ENCODE measurements at places on chromosomes 16 and 17.

GRCh38 chr16:194516-194915 lies 14.3 kb downstream of the HBQ1 start:
- DNase-seq: no peak

- DNase-seq: no peak
Observed at GRCh38 chr16:75746359-75746758, 20.1 kb upstream of the CPHXL start.

DNA sequence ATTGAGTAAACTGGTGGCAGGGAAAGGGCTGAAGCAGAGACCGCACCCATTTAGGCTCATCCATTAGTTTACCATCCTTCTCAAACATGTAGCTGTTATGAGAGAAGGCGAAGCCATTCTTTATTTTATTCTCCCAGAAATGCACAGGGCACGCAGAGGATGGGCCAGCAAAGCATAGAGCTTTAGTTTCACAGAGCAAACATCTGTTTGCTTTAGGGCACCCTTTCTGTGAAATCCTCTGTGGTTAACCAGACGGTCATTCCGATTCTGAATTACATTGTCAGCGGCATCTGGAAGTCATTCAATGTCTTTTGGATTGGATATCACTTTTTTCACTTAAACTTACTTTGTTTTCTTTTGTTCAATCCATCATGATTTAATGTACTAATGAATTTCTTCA lies 96.0 kb downstream of the TOX3 start:
- DNase-seq: no peak

DNA sequence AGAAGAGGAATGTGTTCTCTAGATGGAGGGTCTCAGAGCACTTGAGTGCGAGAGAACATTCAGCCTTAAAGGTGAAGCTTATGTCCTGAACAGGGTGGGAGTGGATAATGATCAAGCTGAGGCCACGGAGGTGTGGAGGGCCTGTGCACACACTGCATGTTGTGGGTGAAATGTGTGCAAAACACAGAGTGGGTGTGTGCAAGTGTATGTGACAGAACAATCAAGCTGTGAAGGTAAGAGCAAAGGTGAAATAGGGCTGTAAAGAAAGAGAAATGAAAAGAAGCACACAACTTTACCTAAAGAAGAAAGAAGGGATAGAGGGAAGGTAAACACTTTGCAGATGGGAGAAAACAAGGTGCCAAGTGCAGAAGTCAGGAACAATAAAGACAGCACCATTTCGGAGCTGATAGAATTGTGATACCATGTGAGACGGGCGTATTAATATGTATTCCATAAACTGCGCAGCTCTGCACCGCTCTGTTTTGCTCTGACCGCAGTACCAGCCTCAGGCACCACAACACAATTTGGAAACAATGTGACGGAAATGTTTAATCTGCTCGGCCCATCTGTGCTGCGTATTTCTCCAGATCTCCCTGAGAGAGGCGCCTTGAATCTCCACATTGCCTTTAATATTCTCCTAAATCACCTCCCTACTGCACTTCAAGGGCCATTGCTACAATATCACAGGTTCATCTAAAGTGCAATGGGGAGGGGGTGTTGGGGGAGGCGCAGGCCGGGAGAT lies 40.6 kb downstream of the SNX11 start:
- no peak for DNase-seq

DNA sequence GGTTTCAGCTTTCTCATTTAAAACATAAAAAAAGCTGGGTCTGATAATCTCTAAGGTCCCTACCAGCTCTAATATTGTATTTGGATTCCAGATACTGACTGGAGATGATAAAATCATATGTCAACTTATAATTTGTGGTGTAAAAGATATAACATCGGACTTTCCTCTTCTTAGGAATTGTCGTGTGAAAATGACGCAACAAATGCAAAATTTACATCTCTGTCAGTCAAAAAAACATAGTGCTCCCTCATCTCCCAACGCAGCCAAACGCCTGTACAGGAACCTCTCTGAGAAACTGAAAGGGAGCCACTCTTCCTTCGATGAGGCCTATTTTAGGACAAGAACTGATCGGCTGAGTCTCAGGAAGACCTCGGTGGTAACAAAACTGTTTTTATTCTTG lies 197.3 kb downstream of the ANKFN1 start:
- no peak for DNase-seq

- DNase-seq: no peak
Observed at GRCh38 chr16:80092681-80093080, 448.1 kb upstream of the DYNLRB2 start.

GRCh38 chr17:62678214-62678919 lies 50.9 kb downstream of the MRC2 start:
- no peak for DNase-seq

DNA sequence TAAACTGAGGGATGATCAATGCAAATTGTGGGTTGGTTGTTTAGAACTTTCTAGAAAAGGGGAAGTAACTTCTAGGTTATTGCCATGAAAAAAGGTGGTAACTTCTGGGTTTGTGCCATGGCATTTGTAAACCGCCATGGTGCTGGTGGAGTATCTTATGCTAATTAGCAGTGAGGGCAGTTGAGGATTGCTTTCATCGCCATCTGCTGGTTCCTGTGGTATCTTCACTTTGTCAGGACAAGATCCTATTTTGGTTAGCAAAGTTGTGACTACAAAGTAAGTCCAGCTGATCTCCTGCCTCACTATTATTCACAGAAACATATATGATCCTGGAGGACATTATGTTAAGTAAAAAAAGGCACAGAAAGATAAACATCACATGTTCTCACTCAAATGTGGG lies 1332.3 kb downstream of the CDH11 start:
- DNase-seq: no peak

DNA sequence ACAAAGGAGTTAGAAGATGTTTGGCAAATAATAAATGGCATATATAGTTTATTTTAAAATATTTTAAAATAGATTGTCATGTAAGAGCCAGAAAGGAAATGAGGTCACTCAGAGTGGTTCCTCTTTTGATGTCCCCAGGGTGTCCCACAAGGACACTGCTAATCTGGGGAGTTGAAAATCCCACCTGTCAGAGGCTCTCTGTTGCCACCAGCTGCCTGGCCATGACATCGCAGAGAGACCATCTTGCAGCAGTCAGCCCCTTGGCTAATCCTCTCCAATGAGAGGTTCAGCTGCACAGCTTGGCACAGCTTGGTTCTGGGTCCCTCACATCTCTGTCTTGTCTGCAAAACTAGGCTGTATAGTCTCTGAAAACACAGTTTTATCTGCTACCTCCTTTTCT lies 11.0 kb upstream of the RBFOX1 start:
- DNase-seq: no peak
